NCI-H2029 treated with DMSO at 0.1 percent for 48 hours (cell line): ENCODE measurements at places on chromosomes 16 and 17.

DNA sequence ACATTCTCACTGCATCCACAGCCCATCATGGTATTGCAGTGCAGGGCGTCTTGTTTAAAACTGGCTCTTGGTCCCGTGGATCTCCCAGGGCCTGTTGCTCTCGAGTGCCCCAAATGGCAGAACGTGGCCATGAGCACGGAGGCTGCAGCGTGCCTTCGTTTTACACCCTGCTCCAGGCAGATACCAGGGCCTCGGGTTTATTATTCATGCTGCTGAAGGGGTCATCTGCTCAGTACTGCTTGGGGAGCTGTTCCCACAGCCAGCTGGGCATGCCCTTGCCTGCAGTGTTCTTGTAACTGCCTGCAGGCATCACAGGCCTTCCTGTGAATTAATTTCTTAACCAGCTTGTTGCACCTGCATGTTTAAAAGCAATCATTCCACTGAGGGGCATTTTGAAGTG, 129.7 kb upstream of the CHMP6 start:
- no peak for DNase-seq

DNA sequence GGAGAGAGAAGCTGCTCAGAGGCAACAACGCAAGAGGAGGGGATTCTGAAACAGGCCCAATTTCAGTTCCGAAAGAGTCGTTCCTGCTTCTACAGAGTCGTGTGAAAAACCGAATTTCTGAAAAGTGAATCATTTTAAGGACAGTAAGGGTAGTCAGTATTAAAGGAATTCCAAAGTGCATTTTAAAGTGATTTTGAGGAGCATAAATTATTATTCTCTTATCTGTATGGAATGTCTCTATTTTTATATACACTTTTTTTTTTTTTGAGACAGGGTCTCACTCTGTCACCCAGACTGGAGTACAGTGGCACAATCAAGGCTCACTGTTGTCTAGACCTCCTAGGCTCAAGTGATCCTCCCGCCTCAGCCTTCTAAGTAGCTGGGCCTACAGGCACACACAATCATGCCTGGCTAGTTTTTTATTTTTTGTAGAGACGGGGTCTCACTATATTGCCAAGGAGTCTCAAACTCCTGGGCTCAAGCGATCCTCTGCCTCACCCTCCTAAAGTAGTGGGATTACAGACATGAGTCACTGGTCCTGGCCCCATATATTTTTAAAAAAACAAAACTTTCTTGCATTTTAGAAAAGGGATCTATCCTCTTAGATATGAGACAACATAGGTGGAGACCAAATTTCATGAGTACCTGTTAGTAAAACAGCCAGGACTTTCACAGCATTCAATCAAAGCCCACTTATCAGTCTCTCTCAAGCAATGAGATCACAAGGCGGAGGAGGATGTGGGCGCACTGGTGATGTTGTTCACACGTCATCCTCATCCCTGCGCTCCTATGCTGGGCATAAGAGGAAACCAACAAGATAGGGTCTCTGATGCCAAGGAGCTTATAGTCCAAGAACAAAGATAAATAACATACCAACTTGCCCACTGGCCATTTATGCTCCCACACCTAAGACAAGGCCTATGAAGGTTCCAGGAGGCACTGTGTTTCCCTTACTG, 53.2 kb downstream of the SMG6 start:
- DNase-seq = no peak

GRCh38 chr16:59259074-59259949, 525.2 kb upstream of the GOT2 start:
- no peak for DNase-seq

GRCh38 chr17:4449736-4450135, 16.0 kb downstream of the SPNS3 start:
- no peak for DNase-seq

GRCh38 chr16:63922560-63922959, 1199.3 kb downstream of the CDH11 start:
- no peak for DNase-seq

GRCh38 chr17:80035687-80035936, at the start of gene TBC1D16:
TBC1D16 (minus strand) TSS chr17:80035872; CDS start chr17:80013547, 22,325 bp downstream.
- DNase-seq = no peak

GRCh38 chr16:48501516-48502377, 108.2 kb downstream of the N4BP1 start:
- DNase-seq = no peak

DNA sequence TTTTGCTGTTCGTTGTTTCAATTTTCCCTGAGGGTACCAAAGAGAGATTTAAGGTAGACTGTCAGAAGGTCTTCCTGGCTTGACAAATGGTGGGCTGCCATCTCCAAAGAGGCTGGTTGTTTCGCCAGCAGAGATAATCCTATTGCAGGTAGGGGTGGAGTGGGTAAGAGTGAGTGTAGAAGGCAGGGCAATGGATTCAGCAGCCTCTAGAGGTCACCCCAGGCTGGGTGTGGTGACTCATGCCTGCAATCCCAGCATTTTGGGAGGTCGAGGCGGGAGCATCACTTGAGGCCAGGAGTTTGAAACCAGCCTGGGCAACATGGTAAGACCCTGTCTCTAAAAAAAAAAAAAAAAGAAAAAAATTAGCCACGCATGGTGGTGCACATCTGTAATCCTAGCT, 34.6 kb downstream of the DCAKD start:
- DNase-seq = no peak

- DNase-seq = no peak
These were observed 447.6 kb downstream of the TOX3 start for GRCh38 chr16:52099382-52099781.

DNA sequence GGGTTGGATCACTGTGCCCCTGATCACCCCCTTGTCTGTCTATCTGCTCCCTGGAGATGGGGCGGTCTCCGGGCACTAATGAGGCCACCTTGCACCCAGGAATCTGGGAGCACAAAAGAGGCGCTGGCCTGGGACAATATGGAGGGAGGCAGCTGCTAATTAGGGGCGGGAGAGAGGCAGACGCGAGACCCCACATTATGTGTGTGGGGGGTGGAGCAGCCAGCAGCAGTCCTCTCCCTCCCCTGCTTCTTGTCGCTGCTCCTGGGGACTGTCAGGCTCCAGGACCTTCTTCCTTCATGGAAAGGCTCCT, 324 bp upstream of the HCRT start:
- DNase-seq = no peak

DNA sequence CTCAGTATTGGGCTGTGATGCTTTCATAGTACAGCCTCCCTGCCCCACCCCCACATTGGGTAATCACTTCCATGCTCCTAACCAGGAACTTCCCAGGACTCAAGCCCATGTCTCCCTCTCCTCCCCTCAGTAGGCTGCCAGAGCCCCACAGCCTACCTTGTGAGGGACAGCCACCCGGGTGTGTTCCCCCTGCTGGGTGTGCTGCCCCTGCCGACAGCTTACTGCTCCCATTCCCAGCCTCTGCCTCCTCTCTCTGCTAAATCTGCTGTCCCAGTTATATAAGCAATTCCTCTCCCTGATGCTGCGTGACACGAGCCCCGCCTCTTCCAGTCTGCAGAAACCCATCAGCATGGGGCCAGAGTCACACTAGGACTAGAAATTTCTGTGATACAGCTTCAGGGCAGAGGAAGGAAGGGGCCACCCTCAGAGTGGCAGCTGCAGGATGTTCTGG, at the start of gene RSKR:
RSKR (minus strand) TSS at position 255 of the 451 bp plus-strand sequence; CDS start at position 231, 24 bp downstream.
- no peak for DNase-seq

- DNase-seq = no peak
These were observed 1.4 kb downstream of the CD19 start for GRCh38 chr16:28933171-28933570.

DNA sequence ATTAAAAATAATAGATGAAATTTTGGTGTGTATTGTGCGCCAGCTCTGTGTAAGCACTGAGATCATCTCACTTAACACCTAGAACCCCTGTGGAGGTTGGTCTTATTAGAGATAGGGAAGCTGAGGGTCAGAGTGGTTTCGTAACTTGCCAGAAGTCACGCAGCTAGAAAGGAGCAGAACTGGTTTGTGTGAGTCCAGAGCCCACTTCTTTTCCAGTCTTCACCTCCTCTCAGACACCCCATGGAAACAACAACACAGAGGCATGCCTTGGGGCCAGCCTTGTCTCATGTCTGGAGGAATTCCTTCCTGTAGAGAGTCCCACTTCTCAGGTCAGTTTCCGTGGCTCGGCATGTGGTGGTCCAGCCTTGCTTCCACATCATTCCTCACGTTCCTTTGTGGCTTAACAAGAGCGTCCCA, 16.5 kb downstream of the YPEL2 start:
- no peak for DNase-seq

DNA sequence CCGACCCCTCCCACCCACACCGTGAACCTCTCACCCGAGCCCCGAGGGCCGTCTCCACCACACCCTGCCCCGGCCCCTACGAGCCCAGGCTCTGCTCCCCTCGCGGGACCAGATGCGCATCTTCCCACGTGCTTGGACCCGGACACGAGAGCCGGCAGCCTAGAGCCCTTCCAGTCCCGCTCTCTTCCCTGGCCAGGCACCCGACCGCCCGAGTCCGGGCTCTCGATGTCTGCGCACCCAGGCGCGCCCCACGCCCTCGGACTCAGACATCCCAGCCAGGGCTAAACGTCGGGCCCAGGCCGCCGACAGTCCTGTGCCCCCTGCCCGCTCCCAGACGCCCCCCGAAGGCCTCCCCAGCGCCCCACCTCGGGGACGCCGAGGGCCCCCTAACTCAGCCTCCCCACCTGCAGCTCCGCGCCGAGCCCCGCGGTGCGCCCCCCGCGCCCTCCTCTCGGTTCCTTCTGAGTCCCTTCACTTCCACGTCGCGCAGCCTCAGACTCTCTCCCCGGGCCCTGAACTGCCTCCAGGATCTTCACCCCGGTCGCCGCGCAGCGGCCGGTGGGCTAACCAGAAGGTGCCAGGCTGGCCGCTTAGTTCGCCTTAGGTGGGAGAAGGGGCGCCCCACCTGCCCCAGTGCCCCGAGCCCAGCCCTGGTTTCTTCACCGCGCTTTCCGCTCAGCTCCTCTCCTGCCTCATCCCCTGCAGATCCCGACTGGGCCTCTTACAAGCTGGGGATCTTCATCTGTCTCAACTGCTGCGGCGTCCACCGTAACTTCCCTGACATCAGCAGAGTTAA, 688 bp downstream of the ADAP2 start:
- no peak for DNase-seq

DNA sequence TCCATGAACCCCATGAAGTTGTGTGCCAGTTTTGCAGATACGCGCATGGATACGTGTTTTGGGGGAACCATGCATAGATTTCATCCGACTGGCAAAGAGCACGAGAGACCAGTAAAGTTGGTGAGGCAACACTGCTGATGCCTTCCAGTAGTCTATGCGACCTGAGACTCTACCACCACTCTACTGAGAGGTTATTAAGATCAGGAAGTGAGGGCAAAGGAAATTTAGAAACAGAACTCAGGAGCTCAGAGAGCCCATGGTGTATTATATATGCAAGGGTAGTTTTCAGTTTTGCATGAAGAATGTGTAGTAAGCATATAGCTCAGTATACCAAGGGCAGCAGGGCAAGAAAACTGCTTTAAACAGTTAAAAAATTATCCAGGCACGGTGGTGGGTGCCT, 4.2 kb downstream of the SLX4 start:
- no peak for DNase-seq

GRCh38 chr16:3171855-3172593, 16.0 kb upstream of the OR1F1 start:
- DNase-seq = no peak

- DNase-seq = no peak
These were observed 8.6 kb downstream of the ARHGAP17 start for GRCh38 chr16:25006504-25007056.

DNA sequence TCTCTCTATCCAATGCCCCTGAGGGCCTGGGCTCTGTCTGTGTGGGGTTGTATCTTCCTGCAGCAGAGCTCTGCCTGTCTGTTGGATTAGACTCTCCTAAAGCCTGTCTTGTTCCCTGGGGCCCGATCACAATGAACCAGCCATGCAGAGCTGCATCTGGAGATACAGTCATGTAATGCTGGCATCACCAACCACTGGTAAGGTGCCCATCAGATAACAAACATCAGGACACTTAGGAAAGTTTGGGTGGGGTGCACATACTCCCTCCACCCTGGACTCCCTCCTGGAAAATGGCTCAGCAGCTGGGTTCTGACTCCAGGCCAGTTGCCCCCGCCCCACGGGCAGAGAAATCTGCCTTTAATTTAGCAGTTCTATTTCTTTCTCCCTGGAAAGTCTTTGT, 61.3 kb upstream of the BRD7 start:
- no peak for DNase-seq

GRCh38 chr17:79081571-79082276, 7.1 kb downstream of the ENGASE start:
- no peak for DNase-seq

DNA sequence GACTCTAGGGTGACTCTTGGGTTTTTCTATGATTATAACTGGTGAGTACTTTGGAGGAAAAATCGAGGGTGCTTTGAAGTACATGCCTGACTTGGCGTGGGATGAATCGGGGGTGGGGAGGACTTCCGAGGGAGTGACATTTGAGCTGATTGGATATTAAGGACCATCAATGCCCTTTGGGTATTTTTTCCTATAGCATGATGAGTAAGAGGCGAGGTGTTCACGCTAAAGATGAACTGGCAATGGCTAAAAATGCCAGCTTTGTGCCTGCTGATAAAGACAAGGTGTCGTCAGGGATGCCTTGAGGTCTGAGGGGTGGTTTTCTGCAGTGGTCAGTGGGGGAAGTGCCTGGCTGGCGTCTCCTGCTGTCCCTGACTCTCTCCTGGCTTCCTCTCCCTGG, 25.3 kb downstream of the USP43 start:
- no peak for DNase-seq

- no peak for DNase-seq
These were observed 82.5 kb downstream of the PCTP start for GRCh38 chr17:55833306-55833705.

GRCh38 chr17:82300228-82300627, 17.2 kb downstream of the CD7 start:
- DNase-seq = no peak

GRCh38 chr17:81516439-81516838, 3.8 kb upstream of the ACTG1 start:
- no peak for DNase-seq

DNA sequence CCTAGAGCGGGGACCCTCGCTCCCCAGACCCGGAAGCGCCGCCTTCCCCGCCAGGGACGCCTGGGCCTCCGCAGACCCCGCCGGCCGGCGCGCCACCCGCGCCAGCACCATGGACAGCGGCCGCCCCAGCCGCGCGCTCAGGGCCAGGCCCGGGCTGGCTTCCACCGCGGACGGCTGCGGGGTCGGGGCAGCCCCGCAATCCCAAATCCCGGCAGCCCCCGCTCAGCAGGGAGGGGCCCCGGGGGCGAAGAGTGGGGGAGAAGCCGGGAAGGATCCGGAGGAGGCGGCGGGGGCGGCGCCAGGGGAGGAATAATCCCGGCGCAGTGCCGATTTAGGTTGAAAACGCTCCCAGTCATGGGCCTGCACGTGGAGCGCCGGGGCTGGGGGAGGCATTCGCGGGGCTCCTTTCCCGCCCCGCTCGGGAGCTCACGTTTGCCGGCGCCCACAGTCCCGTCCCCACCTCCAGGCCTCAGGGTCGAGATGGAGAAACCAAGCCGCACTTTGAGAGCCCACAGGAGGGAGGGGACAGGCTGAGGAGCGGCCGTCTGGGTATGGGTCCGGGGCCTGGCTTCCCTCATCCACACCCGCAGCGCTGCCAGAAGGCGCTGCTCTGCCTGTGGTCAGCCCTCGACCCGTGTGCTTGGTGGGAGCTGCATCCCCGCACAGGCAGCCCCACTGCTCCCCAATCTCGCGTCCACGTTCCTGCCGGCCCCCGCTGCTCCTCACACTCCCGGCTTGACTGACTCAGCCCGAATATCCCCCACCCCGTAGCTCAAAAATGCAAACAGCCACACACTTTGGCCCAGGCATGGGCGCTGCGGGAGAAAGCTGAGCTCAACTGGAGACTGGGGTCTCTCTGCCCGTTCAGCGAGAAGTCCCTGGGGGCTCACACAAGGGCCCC, 4.7 kb downstream of the FBXL16 start:
- no peak for DNase-seq
